ENCODE measurements at places on chromosomes 7 and 10.
A peak's percentile ranks its signal among the peaks of the same experiment; 100 is the strongest.

DNA sequence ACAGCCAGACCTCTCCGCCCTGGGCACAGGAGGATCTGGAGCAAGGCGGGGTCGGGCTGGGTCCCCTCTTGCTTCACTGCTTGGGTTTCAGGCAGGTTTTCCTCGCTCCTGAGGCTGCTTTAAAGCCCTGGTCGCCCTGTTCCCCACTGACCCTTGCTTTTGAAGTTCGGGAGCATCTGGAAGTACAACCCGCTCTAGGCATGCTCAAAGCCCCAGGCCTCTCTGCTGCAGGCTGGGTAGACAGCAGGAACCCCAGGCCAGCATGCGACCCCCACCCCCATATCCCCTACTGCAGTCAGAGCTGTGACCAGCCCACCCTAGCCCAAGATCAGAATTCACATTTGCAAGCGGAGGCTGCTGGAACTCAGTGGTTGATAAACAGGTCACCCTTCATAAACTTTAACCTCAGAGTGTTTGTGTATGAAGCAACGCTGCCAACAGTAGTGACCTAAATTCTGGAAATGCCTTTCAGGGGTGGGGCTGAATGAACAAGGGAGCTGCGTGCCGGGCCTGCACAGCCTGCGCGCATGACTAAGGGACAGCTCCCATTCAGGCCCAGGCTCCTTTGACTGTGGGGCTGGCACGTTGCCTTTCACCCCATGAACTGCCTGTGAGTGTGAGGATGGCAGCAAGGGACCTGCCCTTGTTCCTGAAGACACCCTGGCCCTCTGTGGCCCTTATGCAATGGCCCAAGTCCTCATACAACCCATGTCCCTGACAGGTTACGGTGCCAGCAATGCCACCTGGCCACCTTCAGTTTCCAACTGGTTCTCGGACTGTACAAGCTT is 52.5 kb downstream of the PROSER2 start:
- DNase-seq: peak; percentile 94

GRCh38 chr10:132631338-132631735 is 93.8 kb downstream of the INPP5A start:
- DNase-seq: no peak

- peak; percentile 2 for DNase-seq
Observed at GRCh38 chr7:6730343-6730633, 23.5 kb upstream of the ZNF12 start.

DNA sequence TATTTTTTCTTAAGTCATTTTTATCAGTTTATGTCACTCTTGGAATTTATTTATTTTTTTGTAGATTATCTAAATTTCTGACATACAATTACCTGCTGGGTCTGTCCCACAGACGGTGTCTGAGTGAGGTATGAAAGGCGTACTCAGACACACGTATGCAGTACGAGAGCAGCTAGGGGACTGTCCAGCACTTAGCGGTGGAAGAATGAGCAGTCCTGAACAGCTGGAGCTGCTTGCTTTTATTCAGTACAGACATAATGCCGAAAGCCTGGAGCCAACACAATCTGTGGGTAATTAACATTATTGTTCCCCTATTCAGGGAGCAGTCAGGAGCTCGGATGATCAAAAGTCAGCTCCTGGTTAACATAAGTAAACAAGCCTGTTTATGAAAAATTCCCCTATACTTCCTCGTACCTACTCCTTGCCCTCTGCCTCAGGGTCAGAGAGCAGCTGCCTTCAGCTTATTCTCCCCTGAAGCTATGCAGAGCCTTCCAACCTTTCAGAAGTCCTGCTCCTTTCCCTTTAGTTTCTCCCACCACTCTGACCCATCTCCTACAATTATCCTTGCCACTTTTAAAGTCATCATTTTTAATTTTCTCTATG is 488.0 kb upstream of the POM121L12 start:
- no peak for DNase-seq

DNA sequence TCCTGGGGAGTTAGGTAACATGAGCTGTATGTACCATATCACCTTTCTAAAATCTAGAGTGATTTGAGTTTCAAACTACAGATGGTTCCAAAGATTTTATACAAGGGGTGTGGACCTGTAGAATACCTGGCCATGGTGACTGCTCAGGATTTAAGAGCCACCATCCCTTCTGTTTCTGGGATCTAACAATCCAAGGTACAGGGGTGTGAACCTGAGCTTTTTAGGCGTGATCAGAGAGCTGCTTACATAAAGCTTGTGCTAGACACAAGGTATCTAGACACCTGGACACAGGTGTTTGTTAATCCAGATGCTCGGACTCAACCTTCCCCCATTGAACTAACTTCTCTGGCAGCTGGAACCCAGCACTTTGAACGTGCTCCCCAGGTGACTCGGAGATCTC is 516.4 kb downstream of the RPS24 start:
- no peak for DNase-seq

- DNase-seq: peak; percentile 18
Observed at GRCh38 chr10:29646960-29647461, 12.2 kb upstream of the SVIL start.
